ENCODE measurements at places on chromosomes 3 and 15.

DNA sequence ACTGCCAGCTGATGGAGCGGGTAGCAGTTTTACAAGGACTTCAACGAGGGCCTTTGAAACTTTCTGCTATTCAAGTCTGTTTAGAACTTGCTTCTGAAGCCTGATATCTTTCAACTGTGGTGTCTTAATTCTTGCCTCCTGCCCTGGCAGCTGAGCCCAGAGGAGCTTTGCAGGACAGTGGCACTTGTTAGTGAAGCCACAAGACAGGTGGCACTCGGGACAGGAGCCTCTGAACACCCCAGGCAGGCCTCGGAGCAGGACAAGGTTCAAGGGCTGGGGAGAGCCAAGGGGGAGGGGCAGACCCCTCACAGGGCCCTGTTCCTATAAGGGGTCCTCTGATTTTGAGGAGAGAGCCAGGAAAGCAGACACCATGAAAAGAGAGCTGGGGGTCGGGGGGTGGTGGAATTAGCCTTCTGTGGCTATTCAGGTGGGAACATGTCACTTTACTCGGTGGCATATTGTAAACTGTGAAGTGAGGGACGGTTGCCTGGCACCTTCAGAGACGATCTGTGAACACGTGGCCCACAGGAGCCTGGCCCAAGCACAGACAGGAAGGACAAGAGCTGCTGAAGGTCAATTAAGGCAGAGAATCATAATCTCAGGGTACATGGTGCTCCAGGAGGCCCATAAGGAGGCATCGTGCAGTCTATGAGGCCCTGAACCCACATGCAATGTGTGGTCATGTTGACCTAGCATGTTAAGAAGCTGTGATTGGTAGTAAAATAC, 30.1 kb upstream of the KY start:
- H3K27ac ChIP-seq = no peak overlapping the region
- no peaks in the 10 kb centered on the region for H3K27me3 ChIP-seq
- H3K4me1 ChIP-seq = peaks cover 8% of the 10 kb centered on the region

GRCh38 chr15:99909592-99910295, 176.5 kb upstream of the LYSMD4 start:
- H3K27me3 ChIP-seq = no peaks in the 10 kb centered on the region
- no peaks in the 10 kb centered on the region for H3K4me1 ChIP-seq
- no peaks in the 10 kb centered on the region for H3K36me3 ChIP-seq
- peak; percentile 35 for DNase-seq
- H3K27ac ChIP-seq = no peak overlapping the region
- no peak overlapping the region for H3K4me3 ChIP-seq

DNA sequence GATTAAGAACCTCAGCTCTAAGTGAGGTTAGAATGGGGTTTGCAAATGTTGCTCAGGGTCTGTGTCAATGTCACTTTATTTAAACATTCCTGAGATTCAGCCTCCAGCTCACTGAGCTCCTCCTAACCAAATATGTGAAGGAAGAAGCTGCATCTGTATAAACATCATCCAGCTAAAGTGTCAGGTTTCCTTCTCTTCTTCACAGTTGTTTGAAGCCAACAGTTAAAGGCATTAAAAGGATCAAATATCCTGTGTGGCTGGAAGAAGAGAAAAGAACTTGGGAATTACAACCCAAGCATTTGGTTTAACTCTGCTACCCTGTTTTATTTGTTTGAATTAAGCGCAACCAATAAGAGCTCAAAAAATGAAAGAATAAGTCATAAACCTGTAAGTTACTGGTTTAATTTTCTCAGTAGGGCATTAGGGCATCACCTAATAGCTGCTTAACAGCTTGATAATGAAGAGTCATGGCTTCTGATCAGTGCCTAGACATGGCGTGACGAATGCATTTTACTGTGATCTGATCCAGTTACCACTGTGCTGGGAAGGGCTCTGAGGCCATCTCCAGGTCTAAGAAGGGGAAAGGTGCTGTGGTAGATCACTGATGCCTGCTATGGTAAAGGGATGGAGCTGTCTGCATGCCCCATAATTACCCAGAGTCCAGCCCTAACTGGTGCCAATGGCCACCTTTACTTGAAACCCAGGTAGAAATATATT, 165.7 kb upstream of the TSC22D2 start:
- H3K36me3 ChIP-seq = no peaks in the 10 kb centered on the region
- H3K27me3 ChIP-seq = no peaks in the 10 kb centered on the region
- no peak overlapping the region for H3K4me3 ChIP-seq
- DNase-seq = no peak
- no peak overlapping the region for H3K27ac ChIP-seq

DNA sequence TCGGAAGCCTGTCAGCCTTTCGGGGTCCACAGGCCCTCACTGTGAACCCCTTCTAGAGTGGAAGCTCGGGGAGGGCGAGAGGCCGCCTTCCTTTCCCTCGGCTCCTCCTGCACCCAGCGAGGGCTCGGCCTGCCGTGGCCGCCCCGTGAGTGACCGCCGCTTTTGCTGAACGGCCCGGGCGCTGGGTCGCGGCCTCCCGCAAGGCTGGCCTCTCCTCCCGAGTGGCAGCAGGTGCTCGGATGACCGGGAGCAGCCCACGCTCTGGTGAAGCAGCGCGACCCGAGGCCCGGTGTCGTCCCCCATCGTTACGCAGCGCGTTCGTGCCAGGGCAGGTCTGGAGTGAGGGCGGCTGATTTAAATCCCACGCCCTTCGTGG, 53.8 kb downstream of the LRRK1 start:
- H3K27ac ChIP-seq = no peak overlapping the region
- peak; percentile 36 for DNase-seq
- H3K36me3 ChIP-seq = no peaks in the 10 kb centered on the region
- peaks cover 70% of the 10 kb centered on the region for H3K27me3 ChIP-seq
- H3K4me1 ChIP-seq = no peaks in the 10 kb centered on the region
- peak overlapping the region; percentile 60 for H3K4me3 ChIP-seq

DNA sequence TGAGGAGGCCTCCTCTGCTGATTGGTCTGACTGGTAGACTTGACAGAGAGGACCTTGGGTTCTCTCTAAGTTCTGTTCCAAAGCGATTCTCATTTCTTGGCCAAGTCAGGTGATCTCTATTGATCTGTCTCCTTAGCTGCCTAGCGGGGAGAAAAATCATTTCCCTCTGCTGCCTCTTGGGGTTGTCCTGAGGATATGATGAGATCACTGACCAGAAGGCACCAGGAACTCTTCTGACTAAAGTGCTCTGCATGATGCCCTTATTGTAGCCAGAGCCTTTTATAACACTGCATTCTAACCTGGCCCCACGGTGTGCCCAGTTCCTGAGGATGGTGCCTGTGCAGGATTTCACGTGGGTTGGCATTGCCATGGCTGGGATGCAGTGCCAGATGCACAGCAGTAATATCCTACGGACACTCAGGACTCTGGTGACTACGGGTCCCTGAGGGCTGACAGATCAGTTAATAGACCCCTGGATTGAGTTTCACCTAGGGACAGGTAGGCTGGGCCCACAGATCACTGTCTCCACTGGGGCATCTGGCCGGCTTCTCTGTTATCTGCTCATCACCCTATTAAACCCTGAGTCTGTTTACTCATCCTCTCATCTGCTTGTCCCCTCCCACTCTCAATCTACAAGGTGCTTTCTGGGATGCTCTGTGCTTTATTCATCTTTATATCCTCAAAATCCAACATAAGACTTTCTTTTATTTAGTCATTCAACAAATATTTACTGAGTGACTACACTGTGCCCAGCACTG, 3.9 kb upstream of the HEG1 start:
- peaks cover 38% of the 10 kb centered on the region for H3K27me3 ChIP-seq
- peaks cover 7% of the 10 kb centered on the region for H3K4me1 ChIP-seq
- no peak overlapping the region for H3K4me3 ChIP-seq
- no peaks in the 10 kb centered on the region for H3K36me3 ChIP-seq
- no peak overlapping the region for H3K27ac ChIP-seq
- DNase-seq = no peak

Data from neural progenitor cell (in vitro differentiated cells).